ENCODE measurements at places on chromosomes 2 and 18. TPM values are rescaled to one million over a fixed set of nuclear protein-coding genes. Genes with fewer than 3 reads are reported as not detected.

DNA sequence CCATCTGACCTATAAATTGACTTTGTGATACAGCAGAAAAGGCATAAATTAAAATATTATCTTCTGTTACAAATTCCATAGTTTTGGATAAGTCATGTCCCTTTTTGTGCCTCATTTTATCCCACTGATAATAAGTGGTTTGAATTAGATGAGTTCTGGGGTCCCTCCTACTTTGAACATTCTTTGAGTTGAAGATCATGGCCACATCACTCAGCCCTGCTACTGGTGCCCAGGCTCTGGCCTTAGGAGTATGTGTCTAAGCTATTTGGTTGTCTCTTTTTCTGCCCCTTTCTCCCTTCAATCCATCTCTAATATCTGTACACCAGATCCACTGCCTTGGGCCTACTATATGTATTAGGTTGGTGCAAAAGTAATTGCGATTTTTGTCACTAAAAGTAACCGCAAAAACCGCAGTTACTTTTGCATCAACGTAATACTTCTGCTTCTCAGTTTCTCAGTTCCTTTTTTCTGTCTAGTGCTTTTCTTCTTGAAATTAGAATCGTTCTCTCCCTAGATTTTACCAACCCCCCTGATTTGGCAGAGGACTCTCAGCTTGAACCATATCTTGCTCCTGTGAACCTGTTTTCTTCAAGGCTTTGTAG, 362.5 kb upstream of the TNP1 start:
- H3K27ac ChIP-seq, result no peak overlapping the region
- no peaks in the 10 kb centered on the region for H3K27me3 ChIP-seq
- H3K36me3 ChIP-seq, result no peaks in the 10 kb centered on the region
- no peaks in the 10 kb centered on the region for H3K4me1 ChIP-seq
- no peak for DNase-seq

DNA sequence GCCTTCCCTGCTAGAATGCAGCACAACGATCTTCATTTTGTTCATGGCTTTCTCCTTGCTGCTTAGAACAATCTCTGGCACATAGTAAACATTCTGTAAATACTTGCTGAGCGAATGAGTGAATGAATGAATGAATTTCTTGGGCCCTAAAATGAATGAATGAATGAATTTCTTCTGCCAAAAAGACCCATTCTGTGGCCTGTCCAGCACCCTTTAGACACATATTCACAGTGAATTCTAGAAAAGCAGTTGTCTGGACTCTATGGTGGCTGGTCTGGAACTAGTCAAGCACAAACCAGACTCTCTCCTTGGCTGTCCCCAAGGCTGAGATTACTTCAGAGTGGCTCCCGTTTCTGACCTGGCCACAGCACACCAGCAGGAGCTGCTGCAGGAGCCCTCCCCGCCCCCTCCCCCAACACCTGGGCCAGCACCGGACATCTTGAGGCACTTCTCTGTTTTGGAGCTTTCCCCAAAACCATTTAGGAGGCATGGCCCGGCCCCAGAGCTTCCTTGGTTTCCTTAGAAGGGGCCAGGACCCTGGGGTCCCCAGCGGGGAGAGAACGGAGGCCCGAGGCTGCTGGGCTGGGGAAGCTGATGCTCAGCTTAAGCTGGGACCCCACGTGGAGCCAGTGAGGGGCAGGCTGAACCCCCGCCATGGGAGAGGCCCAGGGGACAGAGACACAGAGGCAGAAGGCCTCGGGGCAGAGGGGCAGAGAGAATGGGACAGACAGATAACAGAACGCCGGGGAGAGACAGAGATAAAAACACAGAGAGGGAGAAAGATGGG, 159.0 kb downstream of the ZFP36L2 start:
- H3K4me1 ChIP-seq, result no peaks in the 10 kb centered on the region
- H3K27ac ChIP-seq, result no peak overlapping the region
- H3K36me3 ChIP-seq, result no peaks in the 10 kb centered on the region

GRCh38 chr2:96912346-96913116, 42.7 kb upstream of the SEMA4C start:
- H3K27ac ChIP-seq, result peak overlapping the region; percentile 61
- H3K27me3 ChIP-seq, result no peaks in the 10 kb centered on the region
- DNase-seq, result no peak
- peaks cover 35% of the 10 kb centered on the region for H3K4me1 ChIP-seq
- H3K4me3 ChIP-seq, result peak overlapping the region; percentile 68

GRCh38 chr18:59127047-59127446, 12.6 kb upstream of the SEC11C start:
- no peak overlapping the region for H3K27ac ChIP-seq
- no peaks in the 10 kb centered on the region for H3K4me1 ChIP-seq
- no peaks in the 10 kb centered on the region for H3K27me3 ChIP-seq
- no peak overlapping the region for H3K4me3 ChIP-seq
- no peaks in the 10 kb centered on the region for H3K36me3 ChIP-seq

SCYGR1 gene
- polyA plus RNA-seq, result not detected

Measured in naive thymus-derived CD4-positive, alpha-beta T cell (primary cell).